Occipital lobe (tissue), 3 donors: ENCODE measurements at places on chromosomes 16 and 17.

DNA sequence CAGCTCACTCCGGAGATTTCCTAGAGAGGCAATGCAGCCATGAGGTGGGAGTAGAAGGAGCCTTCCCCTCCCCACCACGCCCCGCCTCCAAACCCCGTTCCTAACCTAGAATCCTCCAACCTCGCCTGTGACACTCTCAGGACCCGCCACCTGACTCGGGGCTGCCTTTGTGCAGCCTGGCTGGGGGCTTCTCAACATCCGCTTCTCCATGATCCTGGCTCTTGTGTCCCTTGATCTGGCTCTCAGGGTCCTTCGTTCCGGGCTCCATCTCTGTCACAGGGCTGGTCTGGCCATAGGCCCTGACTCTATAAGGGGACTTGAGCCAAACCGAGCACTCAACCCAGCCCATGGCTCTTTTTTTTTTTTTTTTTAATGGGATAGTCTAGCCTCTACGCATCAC, 24.3 kb downstream of the CDRT15 start:
- no peak for DNase-seq

DNA sequence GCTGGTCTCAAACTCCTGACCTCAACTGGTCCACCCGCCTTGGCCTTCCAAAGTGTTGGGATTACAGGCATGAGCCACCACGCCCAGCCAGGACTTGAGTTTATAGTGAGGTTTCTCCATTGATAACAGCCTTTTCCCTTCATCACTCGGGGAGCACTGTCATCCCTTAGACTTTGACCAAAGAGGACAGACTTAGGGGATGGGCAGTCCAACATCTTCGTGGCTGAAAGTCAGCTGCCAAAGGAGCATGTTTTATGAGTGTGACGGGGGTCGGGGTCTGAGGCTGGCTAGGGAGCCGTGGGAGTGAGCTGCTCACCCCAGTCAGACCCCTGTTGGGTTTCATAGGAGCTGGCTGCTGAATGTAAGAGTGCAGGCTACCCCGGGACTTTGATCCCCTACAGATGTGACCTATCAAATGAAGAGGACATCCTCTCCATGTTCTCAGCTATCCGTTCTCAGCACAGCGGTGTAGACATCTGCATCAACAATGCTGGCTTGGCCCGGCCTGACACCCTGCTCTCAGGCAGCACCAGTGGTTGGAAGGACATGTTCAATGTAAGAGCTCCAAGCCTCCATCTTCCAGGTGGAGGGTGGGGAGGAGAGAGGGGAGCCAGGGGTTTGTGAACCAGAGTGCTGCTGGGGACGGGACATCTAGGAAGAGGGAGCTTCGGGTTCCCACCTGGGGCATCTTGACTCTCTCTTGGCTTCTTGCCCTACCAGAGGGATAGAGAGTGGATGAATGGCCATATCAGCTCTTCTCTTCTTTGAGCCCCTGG, 3.1 kb downstream of the DHRS11 start:
- no peak for DNase-seq

DNA sequence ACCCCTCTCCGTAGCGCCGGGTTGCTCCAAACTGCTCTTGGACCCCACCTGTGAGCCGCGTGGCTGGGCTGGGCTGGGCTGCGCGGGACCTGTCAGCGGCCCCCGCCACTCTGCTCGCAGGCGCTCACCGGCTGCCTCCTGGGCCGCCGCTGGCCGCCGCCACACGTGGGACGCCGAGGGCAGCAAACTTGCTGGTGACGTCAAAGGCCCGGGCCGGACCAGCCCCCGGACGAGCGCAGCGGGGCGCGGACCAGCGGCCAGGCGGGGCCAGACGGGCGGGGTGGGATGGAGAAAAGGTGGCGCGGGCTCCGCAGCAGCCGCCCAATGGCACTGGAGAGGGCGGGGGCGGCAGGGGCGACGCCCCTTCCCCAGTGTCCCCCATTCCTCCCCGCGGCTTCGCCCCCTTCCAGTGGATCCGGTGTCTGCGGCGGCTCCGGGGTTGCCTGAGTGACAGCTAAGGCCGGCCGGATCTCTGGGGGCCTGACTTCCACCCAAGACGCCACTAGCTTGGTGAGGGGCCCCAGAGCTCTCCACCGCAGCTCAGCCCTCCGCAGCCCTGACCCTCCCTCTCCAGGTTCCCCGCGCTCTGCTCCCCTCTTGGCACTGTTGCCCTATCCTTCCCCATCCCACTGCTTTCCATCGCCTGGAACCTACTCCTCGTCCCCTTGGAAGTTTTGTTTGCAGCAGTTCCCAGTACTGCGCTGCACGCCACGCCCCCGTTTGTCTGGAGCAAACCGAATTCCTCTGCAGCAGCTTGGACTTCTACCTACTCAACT, at the start of gene HS3ST3A1:
Gene HS3ST3A1, minus strand, starts transcription at position 154 of the 776 bp plus-strand sequence. CDS start 800 bp downstream, outside the sequence.
- no peak for DNase-seq

GRCh38 chr16:57277586-57277985, 6.9 kb downstream of the PLLP start:
- DNase-seq = no peak

GRCh38 chr16:68385371-68385770, 62.9 kb downstream of the SMPD3 start:
- no peak for DNase-seq

- no peak for DNase-seq
Measured at GRCh38 chr16:49462362-49462988, 88.9 kb downstream of the C16orf78 start.

DNA sequence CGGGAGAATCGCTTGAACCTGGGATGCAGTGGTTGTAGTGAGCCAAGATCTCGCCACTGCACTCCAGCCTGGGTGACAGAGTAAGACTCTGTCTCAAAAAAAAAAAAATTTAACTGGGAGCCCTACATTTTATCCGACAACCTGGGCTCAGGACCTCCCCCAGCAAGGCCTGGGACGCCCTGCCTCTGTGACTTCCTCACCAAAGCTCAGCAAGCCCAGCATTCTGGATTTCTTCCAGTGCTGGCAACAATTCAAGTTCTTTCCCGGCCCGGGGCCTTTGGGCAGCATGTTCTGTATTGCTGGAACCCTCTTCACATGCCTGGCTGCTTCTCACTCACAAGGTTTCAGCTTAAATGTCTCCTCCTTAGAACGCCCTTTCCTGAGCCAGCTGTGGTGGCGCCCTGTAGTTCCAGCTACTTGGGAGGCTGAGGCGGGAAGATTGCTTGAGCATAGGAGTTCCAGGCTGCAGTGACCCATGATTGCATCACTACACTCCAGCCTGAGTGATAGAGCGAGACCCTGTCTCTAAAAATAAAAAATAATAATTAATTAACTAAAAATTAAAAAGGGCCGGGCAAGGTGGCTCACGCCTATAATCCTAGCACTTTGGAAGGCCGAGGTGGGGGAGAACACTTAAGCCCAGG, 15.9 kb upstream of the MEIOB start:
- DNase-seq = no peak

GRCh38 chr16:57021757-57022156, 32.4 kb downstream of the NLRC5 start:
- no peak for DNase-seq

GRCh38 chr16:31700530-31701388, 172.8 kb upstream of the ZNF267 start:
- peak; percentile 81 for DNase-seq
